ENCODE measurements at places on chromosomes 6 and 20. TPM values are rescaled to one million over a fixed set of nuclear protein-coding genes. Genes with fewer than 3 reads are reported as not detected.

DNA sequence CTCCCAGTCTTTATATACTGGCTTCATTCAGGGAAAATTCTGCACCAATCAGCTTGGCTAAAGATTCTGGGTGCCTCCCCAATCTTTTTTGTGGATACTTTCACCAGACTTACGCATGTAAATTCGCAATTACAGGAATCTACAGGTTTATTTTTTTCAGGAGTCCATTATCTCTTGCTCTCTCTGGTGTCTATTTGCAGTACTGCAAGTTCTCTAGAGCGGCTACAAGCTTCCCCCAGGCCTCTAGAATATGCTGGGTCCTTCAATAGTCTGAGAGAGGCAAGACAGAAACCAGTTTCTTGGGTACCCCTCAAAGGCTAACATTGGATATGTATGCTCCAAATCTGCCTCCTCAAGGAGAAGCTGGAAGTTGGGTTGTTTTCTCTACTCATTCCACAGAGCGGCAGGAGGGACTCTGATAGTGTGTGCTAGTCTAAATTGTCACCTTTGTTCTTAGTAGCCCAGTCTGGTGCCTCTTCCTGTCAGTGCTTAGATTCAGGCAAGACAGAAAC lies 58.5 kb downstream of the SUN5 start:
- no peak for DNase-seq

DNA sequence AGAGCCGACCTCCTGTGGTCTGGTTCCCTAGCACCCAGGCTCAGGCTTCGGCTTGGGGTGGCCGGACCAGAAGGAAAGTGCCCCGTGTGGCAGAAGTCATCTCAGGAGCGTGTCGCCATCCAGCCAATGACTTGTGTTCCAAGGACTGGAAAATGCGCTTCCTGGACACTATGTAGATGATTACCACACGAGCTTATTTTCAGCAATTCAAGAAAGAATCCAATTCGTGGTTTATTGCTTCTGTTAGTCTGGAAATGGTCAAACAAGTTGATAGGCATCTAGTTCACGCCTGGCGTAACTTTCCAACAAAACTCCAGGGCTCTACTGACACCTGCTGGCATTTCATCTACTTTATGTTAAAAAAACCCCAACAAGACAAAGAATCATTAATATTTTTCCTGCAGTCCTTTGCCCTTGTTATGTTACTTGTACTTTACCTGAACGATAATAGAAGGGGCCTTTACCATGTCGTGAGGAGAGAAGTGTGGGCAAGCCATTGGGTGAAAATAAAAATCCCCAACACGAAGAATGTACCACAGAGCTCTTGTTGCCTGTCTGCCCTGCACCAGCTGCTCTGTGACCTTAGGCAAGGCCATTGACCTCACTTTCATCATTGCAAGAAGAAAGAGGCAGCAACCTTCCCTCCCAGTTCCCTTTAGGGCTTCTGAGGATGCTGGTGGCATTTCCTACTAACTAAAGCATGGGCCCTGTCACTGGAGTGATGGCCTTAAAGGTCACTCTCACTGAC lies 154.7 kb upstream of the LAMP5 start:
- peak; percentile 33 for DNase-seq

DNA sequence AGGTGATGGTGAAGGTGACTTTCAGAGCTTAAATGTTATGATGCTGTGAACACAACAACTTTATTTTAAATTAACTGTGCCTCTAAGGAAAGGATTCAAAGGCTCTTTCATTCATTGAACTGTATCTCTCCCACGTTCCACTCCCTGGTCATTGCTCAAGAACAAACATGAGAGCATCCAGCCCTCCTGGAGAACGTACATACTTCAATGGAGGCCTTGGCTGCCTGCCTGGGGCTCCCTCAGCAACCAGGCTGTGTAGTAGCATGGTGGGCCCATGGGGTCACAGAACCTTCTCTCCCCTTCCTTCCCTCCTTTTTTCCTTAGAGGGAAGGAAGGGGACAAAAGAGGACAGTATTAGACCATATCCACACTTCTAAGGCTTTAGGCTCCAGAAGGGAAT lies 234.3 kb downstream of the CDC5L start:
- no peak for DNase-seq

Gene HLA-C
- total RNA-seq = 235 TPM

- DNase-seq = no peak
These were observed 22.7 kb downstream of the MTCL3 start for GRCh38 chr6:127496471-127496870.

- no peak for DNase-seq
These were observed 558.7 kb upstream of the MMS22L start for GRCh38 chr6:97841763-97842162.

GRCh38 chr20:62815066-62815991 lies 1.5 kb upstream of the COL9A3 start:
- no peak for DNase-seq

Gene CGAS
- 2.0 TPM for total RNA-seq

GRCh38 chr6:139577763-139578604 lies 203.5 kb upstream of the CITED2 start:
- no peak for DNase-seq

DNA sequence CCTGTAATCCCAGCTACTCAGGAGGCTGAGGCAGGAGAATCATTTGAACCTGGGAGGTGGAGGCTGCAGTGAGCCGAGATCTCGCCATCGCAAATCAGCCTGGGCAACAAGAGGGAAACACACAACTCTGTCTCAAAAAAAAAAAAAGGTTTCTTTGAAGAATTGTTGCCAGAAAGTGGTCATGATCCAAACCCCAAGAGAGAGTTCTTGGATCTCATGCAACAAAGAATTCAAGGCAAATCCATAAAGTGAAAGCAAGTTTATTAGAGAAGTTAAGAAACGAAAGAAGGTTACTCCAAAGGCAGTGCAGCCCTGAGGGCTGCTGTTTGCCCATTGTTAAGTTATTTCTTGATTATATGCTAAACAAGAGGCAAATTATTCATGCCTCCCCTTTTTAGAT lies 14.5 kb upstream of the KIFC1 start:
- DNase-seq = no peak

Gene OR12D3
- not detected for total RNA-seq

GRCh38 chr20:34200023-34200422 lies 41.2 kb upstream of the ASIP start:
- DNase-seq = no peak

GRCh38 chr20:20663841-20664240 lies 48.6 kb downstream of the RALGAPA2 start:
- DNase-seq = no peak

DNA sequence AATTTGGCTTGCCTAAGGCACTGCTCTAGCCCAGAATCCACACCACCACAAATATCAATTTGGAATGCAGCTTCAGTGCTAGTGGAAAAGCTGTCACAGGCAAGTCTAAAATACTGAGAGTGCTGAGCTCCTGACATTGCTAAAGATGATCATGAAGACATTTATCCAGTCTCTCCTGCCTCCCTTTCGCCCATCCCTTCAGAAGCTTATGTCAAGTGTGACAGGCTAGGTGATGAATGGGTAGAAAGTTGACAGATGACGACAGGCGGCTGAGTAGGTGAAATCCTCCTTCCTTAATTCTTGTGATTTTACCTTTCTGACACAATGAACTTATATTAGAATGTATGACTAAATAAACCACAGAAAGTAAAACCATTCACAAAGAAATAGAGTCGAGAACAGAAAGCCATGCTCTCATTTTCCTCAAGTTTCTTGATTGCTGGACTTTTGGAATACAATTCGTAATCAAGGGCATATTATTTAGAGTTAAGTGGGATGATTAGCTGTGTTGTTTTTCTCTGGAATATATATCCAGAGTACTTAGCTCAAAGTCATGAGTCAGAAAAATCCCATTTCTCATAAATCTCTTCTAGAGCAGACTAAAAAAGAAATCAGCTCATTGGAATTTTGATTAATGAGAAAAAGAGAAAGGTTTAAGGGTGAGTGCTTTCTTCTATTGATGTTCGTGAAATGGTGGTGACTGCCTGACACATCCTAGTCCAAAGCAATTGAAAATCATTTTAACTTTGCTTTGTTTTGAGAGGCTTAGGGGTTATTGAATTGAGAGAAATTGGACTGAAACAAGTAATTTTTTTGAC lies 1228.2 kb upstream of the CITED2 start:
- no peak for DNase-seq

DNA sequence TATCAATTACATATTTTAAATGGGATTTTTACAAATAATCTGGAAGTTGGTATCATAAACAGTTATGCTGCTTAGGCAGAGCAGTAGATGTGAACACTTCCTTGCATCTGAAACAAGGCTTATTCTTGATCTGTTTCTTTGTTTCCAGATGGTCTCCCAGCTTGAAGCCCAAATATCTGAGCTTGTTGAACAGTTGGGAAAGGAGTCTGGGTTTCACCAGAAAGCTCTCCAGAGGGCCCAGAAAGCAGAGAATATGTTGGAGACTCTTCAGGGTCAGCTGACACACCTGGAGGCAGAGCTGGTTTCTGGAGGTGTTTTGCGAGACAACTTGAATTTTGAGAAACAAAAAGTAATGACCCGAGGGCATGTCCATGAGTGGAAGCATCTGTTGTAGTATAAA lies 91.9 kb downstream of the CCDC170 start:
- no peak for DNase-seq

DNA sequence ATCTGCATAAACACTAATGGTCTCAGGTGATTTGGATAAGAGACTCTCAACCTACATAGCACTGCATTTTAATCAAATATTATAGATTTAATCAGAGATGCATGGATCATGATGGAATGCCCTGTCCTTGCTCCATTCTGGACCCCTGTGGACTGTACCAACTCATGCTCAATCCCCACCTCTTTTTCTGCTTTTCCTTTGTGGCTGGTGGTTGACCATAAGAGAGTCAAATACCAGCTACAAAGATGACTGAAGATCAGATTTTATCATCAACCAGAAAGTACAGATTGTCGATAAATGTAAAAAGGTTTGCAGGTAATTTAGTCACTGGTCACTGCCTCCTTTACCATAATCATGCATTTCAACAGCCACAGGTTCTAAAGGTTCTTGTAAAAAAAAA lies 116.2 kb downstream of the ME1 start:
- DNase-seq = no peak
